ENCODE measurements at places on chromosomes 11 and 22.

- DNase-seq, result no peak
Measured at GRCh38 chr11:69573761-69574607, 67.0 kb upstream of the CCND1 start.

DNA sequence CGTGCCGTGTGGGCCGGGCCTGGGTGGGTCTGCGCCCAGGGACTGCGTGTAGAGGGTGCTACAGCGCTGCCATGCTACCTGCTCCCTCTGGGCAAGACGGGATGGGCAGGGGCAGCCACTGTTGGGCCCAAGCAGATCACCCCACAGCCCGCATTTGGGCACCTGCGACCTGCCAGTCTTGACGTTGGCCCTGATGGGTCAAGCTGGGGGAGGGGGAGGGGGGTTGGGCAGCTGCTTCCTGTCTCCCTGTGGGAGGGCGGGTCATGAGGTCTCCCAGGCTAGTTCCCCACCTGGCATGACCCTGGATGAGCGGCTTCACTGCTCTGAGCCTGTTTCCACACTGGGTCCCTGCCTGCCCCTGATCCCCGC lies 2.8 kb upstream of the RPS19BP1 start:
- no peak for DNase-seq

- no peak for DNase-seq
Measured at GRCh38 chr11:35418282-35419183, 825 bp downstream of the SLC1A2 start.

- no peak for DNase-seq
Measured at GRCh38 chr22:37907036-37907954, 1.2 kb downstream of the MICALL1 start.

DNA sequence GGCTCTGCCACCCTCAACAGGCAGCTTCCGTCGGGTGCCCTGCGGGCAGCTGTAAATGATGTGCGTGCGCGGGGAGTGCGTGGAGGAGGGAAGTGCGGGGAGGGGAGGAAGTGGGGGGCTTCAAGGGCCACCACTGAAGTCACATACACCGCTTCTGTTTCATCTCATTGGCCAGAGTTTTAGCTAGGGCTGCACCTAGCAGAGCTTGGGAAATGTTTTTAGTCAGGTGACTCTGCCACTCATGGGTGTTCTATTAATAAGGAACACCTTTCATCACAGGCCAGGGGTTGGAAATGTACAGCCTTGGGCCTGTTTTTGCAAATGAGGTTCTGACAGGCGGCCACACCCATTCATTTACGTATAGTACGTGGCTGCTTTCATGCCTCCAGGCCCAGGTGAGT lies 14.6 kb downstream of the FAM118A start:
- DNase-seq, result no peak

- no peak for DNase-seq
Measured at GRCh38 chr11:1557051-1557884, 14.8 kb downstream of the DUSP8 start.

GRCh38 chr11:2122907-2123627 lies 16.1 kb downstream of the IGF2 start:
- DNase-seq, result no peak

GRCh38 chr22:36052505-36052941 lies 23.9 kb upstream of the RBFOX2 start:
- no peak for DNase-seq

- DNase-seq, result no peak
Measured at GRCh38 chr11:12200279-12200990, 90.0 kb downstream of the MICAL2 start.

DNA sequence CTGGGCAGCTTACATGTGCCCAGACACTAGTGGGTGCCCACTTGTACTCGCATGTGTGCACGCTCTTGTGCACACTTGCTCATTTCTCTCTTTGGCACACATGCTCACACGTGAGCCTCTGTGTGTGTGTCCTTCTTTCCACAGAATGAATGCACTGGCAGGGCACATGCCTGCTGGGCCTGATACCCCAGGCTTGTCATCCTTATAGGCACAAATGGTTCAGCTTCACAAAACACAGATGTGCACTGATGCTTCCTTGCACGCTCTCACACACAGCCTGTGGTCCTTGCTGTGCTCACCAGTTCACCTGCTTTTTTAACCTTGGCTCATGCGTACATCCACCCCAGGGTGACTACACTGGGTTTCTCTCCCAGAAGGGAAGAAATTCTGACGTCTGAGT lies 174.8 kb downstream of the BUD13 start:
- DNase-seq, result no peak

GRCh38 chr11:86469491-86470388 lies 95.1 kb downstream of the CCDC81 start:
- DNase-seq, result no peak

DNA sequence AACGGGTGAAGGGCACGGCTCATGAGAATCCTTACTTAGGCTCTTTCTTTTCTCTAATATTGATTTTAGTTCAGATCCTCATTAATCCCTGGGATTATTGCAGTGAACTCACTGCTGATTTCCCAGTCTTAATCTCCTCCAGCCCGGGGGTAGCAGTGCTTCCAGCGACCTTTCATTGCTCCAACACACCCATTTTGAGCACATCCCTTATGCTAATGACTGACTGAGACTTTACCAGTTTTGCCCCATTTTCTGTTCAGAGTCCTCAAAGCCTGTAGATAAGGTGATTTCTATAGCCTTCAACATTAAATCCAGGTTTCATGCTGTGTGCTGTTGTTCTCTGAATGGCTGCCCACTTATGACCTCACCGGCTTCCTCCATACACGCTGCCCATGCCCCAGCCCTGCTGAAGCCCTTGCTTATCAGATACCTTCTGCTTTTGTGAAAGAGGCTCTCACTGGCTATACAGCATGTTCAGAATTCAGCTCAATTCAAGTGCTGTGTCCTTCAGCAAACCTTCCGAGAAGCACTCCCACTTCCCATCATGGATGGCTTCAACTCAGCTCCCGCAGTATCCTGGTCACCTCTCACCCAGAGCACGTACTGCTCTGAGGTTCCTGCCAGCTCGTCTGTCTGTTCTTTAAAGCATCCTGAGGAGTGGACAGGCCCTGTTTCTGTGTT lies 49.0 kb downstream of the PPFIA1 start:
- no peak for DNase-seq

DNA sequence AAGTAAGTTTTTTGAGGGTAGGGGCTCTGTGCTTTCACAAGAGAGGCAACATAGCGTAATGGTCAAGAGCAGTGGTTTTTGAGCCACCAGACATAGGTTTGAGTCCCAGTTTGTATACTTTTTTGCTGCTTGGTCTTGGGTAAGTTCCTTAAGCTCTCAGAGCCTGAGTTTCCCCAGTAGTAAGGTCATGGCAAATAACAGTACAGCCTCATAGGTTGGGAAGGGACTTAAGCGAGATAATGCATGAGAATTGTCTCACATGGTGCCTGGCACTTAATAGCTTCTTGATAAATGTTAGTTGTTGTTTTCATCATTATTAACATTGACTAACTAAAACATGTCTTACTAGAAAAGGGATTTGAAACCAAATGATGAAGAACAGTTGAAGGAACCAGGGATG lies 83.1 kb downstream of the ARFGAP2 start:
- DNase-seq, result no peak

GRCh38 chr11:74182635-74183034 lies 11.5 kb downstream of the PPME1 start:
- DNase-seq, result no peak

- no peak for DNase-seq
Measured at GRCh38 chr11:68532727-68533369, 72.3 kb downstream of the PPP6R3 start.

DNA sequence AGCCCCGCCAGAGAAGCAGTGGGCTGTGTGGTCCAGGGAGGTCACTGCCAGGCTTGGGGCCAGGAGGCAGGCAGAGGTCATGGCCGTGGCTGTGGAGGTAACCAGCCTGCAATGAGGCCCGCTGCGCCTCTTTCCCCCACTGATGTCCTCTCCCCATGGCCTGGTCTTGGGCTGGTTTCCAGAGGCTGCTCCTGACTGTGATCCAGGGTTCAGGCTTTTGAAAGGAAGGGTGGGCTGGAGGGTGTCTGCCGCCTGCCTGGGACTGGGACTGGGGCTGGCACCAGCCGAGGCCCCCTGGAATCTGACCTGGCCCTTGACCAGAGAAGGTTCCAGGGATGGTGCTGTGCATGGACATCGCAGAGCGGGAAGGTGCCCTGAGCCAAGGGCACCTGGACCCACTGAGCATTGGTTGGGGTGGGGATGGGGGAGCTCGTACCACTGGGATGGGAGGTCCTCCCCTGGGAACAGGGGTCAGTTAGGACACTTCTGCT lies 59.6 kb upstream of the THY1 start:
- no peak for DNase-seq

DNA sequence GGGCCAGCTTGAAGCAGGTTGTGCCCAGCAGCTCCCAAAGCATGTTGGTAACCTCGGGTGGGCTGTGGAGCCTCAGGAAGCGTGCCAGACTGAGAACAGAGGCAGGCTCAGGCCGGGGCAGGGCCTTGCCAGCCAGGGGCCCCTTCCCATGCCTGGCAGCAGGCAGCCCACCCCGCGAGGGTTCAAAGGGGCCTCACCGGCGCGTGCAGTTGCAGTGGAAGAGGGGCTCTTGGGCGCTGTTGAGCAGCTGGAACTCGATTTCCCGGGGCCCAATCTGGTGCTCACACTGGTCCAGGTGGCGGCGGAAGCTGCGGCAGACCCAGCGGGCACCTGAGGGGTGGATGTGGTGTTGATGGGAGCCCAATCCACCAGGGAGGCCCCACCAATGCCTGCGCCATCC lies 3.6 kb downstream of the PLA2G3 start:
- no peak for DNase-seq

GRCh38 chr22:29311464-29312217 lies 3.9 kb downstream of the RASL10A start:
- DNase-seq, result no peak

DNA sequence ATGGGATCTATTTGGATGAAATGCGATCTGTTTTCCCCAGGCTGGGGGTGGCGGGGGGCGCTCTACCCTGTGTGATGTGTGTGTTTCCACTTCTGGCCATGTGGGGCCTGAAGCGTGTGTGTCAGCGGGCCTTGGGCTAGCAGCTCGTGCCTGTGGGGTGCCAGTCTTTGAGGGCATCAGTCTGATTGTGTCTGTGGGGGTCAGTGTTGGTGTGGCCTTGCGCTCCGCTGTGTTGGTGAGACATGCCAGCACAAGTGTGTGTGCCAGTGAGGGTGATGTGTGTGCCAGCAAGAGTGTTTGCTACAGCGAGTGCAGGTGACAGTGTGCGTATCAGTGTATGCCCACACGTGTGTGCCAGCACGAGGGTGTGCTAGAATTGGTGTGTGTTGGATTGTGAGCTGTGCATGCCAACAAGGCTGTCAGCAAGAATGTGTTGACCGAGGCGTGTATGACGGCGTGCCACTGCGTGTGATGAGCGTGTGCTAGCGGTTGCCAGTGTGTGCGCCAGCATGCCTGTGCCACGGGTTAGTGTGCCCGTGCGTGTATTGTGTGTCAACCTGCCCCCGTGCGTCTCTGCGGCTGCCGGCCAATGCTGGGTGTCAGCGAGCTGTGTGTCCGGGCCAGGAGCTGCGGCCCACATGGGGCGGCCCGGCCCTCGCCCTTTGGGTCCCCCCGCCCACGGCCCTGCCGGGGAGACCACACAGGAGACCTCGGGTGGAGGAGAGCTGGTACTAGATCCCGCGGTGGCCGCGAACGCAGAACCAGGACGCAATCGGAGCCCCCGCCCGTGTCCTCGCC lies 519 bp downstream of the ARRB1 start:
- no peak for DNase-seq

- DNase-seq, result no peak
Measured at GRCh38 chr11:34812905-34813576, 103.1 kb downstream of the APIP start.

All from stimulated activated CD4-positive, alpha-beta T cell treated with anti-CD3 and anti-CD28 coated beads, TNF-alpha, amount 100 ng/mL, for 1 hour (primary cell).